ENCODE measurements at places on chromosomes 7 and 10. TPM values are rescaled to one million over a fixed set of nuclear protein-coding genes. Genes with fewer than 3 reads are reported as not detected.

The CAMK2B gene
- not detected for total RNA-seq

The SLC13A1 gene
- total RNA-seq = not detected

The ELAPOR2 gene
- 8.9 TPM for total RNA-seq

The KCNIP2 gene
- 0.59 TPM for total RNA-seq

The PITRM1 gene
- 51.7 TPM for total RNA-seq

The TUBAL3 gene
- not detected for total RNA-seq

The IRF5 gene
- 0.14 TPM for total RNA-seq

The ENKUR gene
- total RNA-seq = 0.18 TPM

The SH2D4B gene
- total RNA-seq = not detected

The SUN3 gene
- total RNA-seq = not detected

The PRR15 gene
- total RNA-seq = 1.2 TPM

The SEMA3C gene
- total RNA-seq = 455 TPM

The AUTS2 gene
- 12.3 TPM for total RNA-seq

The SSBP1 gene
- 132 TPM for total RNA-seq

The ANKRD7 gene
- total RNA-seq = 0.97 TPM

The TUBB8 gene
- not detected for total RNA-seq

The FLNC gene
- total RNA-seq = 226 TPM

The PNLIPRP3 gene
- total RNA-seq = not detected

The PNLIPRP1 gene
- not detected for total RNA-seq

Data from smooth muscle cell of the umbilical artery (primary cell).